Liver (tissue), 10 donors: ENCODE measurements at places on chromosomes 3 and 15. TPM values are rescaled to one million over a fixed set of nuclear protein-coding genes. Genes with fewer than 3 reads are reported as not detected.

Gene CXCR6
- total RNA-seq: 2.9 TPM

Gene ZNF860
- total RNA-seq: 0.42 TPM

Gene UROC1
- total RNA-seq: 28.4 TPM

Gene ADIPOQ
- not detected for total RNA-seq

GRCh38 chr3:16148783-16149182 is 25.7 kb upstream of the GALNT15 start:
- no peak overlapping the region for H3K4me3 ChIP-seq
- no peaks in the 10 kb centered on the region for H3K4me1 ChIP-seq
- no peaks in the 10 kb centered on the region for H3K36me3 ChIP-seq
- no peaks in the 10 kb centered on the region for H3K27me3 ChIP-seq

GRCh38 chr3:36379872-36380220 is 458 bp upstream of the STAC start:
- no peaks in the 10 kb centered on the region for H3K27me3 ChIP-seq
- H3K36me3 ChIP-seq: no peaks in the 10 kb centered on the region
- no peak for DNase-seq
- H3K4me3 ChIP-seq: no peak overlapping the region

- no peaks in the 10 kb centered on the region for H3K27me3 ChIP-seq
- H3K4me3 ChIP-seq: no peak overlapping the region
- peaks cover 21% of the 10 kb centered on the region for H3K4me1 ChIP-seq
- H3K27ac ChIP-seq: peak overlapping the region; percentile 48
Measured at GRCh38 chr3:128619146-128619890, 31.3 kb downstream of the RPN1 start.

DNA sequence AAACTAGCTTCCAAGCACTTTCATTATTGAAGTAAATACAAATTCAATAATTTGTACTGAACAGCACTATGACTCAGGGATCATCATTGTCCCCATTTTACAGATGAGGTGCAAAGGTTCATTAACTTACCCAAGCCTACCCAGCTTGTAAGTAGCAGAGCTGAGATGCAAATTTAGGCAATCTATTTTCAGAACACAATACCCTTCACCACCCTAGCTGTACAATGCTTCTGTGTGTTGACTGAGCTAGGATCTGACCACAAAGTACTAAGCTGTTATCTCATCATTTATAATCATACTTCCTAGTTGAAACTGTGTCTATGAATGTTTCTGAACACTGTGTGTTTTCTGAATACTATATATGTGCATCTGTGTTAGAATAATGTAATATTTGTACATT is 3.2 kb upstream of the ILDR1 start:
- no peak overlapping the region for H3K27ac ChIP-seq
- H3K27me3 ChIP-seq: no peaks in the 10 kb centered on the region
- H3K36me3 ChIP-seq: no peaks in the 10 kb centered on the region
- no peak overlapping the region for H3K4me3 ChIP-seq

DNA sequence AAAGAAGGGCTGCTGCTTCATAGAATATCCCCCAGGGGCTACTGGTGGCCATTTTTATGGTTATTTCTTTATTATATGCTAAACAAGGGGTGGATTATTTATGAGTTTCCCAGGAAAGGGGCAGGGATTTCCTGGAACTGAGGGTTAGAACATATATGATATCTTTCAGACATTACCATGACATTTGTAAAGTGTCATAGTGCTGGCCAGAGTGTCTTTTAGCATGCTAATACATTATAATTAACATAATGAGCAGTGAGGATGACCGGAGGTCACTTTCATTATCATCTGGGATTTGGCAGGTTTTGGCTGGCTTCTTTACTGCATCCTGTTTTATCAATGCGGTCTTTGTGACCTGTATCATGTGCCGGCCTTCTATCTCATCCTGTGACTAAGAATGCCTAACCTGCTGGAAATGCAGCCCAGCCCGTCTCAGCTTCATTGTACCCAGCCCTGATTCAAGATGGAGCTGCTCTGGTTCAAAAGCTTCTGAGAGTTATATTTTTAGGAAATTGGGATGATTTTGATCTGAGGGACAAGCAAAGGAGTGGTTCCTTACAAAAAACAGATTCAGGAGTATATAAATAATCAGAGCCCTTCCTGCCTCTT is 9.1 kb upstream of the ZBTB20 start:
- H3K27ac ChIP-seq: no peak overlapping the region
- no peaks in the 10 kb centered on the region for H3K4me1 ChIP-seq
- no peak overlapping the region for H3K4me3 ChIP-seq
- no peaks in the 10 kb centered on the region for H3K36me3 ChIP-seq

GRCh38 chr15:63902671-63903035 is 68.9 kb upstream of the HERC1 start:
- H3K27me3 ChIP-seq: no peaks in the 10 kb centered on the region
- peaks cover 4% of the 10 kb centered on the region for H3K4me1 ChIP-seq
- no peaks in the 10 kb centered on the region for H3K36me3 ChIP-seq
- H3K27ac ChIP-seq: no peak overlapping the region
- DNase-seq: no peak
- H3K4me3 ChIP-seq: no peak overlapping the region

- no peaks in the 10 kb centered on the region for H3K27me3 ChIP-seq
- H3K4me1 ChIP-seq: no peaks in the 10 kb centered on the region
- H3K36me3 ChIP-seq: no peaks in the 10 kb centered on the region
Measured at GRCh38 chr3:42706721-42707619, 4.4 kb upstream of the HHATL start.

GRCh38 chr3:195802795-195803194 is 8.9 kb downstream of the MUC4 start:
- no peaks in the 10 kb centered on the region for H3K27me3 ChIP-seq
- H3K27ac ChIP-seq: no peak overlapping the region
- H3K4me1 ChIP-seq: no peaks in the 10 kb centered on the region
- H3K36me3 ChIP-seq: no peaks in the 10 kb centered on the region
- DNase-seq: no peak
- H3K4me3 ChIP-seq: no peak overlapping the region

GRCh38 chr3:111853068-111853467 is 6.0 kb upstream of the PHLDB2 start:
- DNase-seq: no peak
- no peaks in the 10 kb centered on the region for H3K4me1 ChIP-seq
- peaks cover 3% of the 10 kb centered on the region for H3K36me3 ChIP-seq
- no peaks in the 10 kb centered on the region for H3K27me3 ChIP-seq
- H3K4me3 ChIP-seq: no peak overlapping the region

GRCh38 chr3:67017211-67017610 is 19.1 kb downstream of the KBTBD8 start:
- no peaks in the 10 kb centered on the region for H3K36me3 ChIP-seq
- H3K27ac ChIP-seq: no peak overlapping the region
- H3K27me3 ChIP-seq: no peaks in the 10 kb centered on the region
- no peak overlapping the region for H3K4me3 ChIP-seq

DNA sequence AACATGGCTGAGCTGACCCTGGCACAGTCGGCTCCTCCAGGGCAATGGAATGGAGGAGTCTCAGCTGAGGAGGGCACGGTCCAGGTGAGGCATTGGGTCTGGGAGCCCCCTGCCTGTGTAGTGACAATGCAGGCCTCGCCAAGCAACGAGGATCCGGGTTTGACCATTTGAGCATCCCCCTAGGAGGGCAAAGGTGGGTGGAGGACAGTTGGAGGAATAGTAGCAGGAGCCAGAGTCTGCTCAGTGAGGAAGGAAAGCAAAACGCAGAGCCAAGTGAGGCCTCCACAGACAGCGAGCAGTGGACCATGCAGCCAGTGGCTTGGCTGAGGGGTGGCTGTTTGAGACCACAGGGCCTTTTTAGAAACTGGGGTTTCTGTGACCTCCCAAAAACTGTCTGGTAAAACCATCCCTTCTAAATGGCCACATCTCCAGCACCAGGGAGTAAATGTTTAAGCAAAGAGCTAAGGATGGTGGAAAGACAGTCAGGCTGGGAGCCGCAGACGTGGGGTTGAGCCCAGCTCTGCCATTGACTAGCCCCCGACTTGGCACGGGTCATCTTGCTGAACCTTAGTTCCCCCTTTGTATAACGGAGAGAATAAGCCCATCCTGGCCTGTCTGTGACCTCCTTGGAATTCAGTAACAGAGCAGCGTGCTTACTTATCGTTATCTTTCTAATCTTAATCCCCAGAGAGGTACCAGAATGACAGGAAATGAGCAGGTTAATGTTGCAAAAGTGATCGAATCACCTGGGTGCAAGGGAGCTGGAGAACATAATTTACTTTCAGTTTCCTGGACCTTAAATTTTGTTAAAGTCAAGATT is 46.8 kb downstream of the CMTM6 start:
- no peak overlapping the region for H3K27ac ChIP-seq
- no peak for DNase-seq
- no peaks in the 10 kb centered on the region for H3K36me3 ChIP-seq
- H3K4me3 ChIP-seq: no peak overlapping the region

DNA sequence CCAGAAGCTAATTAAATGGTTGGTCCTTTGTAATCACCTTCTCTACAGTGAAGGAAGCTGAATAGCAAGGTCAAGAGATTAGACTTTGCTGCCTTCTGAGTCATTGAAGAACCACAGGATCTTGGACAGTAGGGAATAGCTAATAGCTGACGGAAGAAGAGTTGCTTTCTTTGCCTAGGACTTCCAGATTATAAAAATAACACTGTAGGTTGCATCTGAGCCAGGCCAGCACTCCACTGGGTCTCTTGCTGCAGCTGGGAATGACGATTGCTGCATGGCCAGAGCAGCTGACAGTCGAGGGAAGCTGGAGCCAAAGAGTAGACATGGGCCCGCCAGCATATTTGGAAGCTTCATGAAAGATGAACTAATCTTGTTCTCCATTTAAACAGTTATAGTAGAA is 81.5 kb upstream of the KCNMB2 start:
- no peak overlapping the region for H3K27ac ChIP-seq
- H3K27me3 ChIP-seq: no peaks in the 10 kb centered on the region
- DNase-seq: no peak
- H3K4me3 ChIP-seq: no peak overlapping the region
- H3K4me1 ChIP-seq: no peaks in the 10 kb centered on the region
- no peaks in the 10 kb centered on the region for H3K36me3 ChIP-seq

DNA sequence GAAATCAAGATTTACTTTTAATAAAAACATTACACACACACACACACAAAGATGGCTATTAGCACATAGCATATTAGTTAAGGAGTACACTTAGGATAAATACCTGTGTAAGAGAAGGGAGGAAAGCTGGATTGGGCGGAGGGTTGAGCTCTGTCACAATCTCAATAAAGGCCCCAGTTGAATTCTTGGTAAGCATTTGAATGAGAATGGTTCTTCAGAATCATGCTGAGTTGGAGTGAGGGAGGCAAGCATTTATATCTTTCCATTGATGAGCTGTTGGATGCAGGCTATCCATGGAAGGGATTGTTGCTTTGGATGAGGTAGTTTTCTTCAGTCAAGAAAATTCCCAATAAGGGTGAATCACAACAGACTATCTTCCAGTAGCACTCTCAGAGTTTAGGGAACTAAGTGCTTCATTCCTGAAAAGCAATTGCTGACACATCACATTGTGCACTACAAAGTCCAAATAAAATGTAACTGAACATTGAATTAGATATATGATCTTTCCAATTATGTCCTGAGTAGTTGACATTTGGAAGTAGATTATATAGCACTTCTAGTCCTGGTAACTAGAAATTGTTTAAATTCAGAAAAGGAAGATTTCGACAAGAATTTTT is 95.7 kb downstream of the SUCNR1 start:
- H3K36me3 ChIP-seq: no peaks in the 10 kb centered on the region
- no peaks in the 10 kb centered on the region for H3K27me3 ChIP-seq

DNA sequence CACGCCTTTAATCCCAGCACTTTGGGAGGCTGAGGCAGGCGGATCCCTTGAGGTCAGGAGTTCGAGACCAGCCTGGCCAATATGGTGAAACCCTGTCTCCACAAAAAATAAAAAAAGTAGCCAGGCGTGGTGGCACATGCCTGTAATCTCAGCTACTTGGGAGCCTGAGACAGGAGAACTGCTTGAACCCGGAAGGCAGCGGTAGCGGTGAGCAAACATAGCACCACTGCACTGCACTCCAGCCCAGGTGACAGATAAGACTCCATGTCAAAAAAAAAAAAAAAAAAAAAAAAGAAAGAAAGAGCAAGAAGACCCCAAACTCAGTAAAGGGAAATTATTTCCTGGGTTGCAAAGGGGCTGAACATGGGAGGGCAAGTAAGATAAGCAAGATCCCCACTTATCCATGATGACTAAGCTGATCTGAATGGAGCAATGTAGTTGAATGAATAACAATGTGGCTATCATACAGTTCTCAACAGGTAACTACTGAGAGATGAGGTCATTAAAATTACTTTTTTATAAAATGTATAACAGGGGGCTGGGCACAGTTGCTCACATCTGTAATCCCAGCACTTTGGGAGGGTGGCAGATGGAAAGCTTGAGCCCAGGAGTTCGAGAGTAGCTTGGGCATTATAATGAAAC is 46.0 kb downstream of the RBM15B start:
- no peaks in the 10 kb centered on the region for H3K4me1 ChIP-seq
- no peak overlapping the region for H3K27ac ChIP-seq
- peaks cover 14% of the 10 kb centered on the region for H3K36me3 ChIP-seq
- no peak for DNase-seq
- H3K27me3 ChIP-seq: no peaks in the 10 kb centered on the region
- no peak overlapping the region for H3K4me3 ChIP-seq

GRCh38 chr3:25536521-25537391 is 108.7 kb downstream of the RARB start:
- H3K27ac ChIP-seq: no peak overlapping the region
- no peak for DNase-seq
- H3K4me1 ChIP-seq: no peaks in the 10 kb centered on the region
- H3K27me3 ChIP-seq: no peaks in the 10 kb centered on the region
- H3K36me3 ChIP-seq: no peaks in the 10 kb centered on the region

GRCh38 chr3:67937498-67938118 is 283.2 kb upstream of the SUCLG2 start:
- H3K4me1 ChIP-seq: peaks cover 8% of the 10 kb centered on the region
- no peak overlapping the region for H3K27ac ChIP-seq
- DNase-seq: no peak

DNA sequence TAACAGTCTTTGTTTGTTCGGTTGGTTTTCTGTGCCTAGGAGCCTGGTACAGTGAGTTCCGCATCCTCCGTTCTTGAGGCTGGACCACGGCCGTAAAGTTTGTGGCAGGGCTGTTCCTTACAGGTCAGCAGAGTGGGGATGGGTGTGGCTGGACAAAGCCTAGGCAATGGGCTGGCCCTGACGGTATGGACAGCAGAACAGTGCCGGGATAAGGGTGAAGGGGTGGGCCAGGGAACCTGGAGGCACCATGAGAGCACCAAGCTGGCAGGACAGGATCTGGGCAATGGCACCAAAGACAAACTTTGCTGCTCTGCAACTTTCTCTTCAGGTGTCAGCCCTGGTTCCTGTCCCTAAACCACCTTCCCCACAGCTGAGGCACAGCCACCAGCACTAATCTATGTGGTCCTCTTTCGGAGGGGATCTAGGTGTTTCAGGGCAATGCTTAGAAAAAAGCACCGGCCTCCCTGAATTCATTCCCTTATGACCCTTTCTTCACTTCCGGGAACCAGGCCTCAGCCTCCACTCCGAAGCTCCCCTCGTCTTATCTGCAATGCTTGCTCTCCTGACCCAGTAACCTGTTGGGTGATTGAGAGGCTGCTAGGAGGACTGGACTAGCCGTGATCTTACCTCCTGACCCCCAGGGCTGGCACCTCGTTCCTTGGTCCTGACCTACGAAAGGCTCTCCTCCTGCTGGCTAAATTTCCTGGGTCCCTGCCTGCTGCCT is 54.4 kb downstream of the KLHL6 start:
- no peak for DNase-seq
- H3K27me3 ChIP-seq: no peaks in the 10 kb centered on the region
- peaks cover 3% of the 10 kb centered on the region for H3K4me1 ChIP-seq
- H3K36me3 ChIP-seq: no peaks in the 10 kb centered on the region
- no peak overlapping the region for H3K27ac ChIP-seq
